Neural progenitor cell (in vitro differentiated cells): ENCODE measurements at places on chromosomes 7 and 10.

GRCh38 chr10:92914478-92915325 is 66.4 kb downstream of the EXOC6 start:
- peak; percentile 72 for DNase-seq

DNA sequence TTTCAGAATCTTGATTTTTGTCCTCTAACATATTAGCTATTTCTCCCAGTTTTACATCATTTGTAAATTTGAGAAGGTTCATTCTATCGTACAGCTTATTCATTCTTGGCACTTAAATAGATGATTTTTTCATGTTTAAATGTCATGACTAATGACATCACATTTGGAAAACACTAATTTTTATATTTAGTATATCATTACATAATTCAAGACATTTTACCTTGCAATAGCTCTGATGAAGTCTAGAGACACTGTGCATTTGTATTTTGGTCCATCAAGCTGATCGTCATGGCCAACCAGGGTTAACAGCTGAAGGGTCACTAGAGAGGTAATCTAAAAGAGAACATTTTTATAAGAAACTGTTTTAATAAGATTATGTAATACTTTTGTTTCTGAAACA is 71.3 kb downstream of the ORC5 start:
- DNase-seq, result no peak

- no peak for DNase-seq
These were observed 206.7 kb upstream of the PLXNA4 start for GRCh38 chr7:132782777-132783640.

DNA sequence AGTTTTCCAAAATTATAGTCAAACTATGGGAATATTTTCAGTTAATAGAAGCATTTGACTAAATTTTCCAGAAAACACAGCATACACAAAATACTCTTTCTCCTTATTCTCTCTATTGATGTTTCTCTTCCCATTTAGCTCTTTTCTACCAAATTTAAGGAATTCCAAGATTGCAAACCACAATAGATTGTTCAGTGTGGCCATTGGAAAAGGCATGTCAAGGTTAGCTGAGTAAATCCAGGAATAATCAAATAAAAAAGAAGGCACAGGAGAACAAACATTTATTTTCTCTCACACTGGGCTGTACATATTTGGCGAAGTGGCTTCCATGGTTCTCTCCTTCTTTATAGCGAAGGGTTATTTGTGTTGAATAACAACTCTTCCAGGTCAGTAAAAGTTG is 117.3 kb downstream of the THSD7A start:
- no peak for DNase-seq

DNA sequence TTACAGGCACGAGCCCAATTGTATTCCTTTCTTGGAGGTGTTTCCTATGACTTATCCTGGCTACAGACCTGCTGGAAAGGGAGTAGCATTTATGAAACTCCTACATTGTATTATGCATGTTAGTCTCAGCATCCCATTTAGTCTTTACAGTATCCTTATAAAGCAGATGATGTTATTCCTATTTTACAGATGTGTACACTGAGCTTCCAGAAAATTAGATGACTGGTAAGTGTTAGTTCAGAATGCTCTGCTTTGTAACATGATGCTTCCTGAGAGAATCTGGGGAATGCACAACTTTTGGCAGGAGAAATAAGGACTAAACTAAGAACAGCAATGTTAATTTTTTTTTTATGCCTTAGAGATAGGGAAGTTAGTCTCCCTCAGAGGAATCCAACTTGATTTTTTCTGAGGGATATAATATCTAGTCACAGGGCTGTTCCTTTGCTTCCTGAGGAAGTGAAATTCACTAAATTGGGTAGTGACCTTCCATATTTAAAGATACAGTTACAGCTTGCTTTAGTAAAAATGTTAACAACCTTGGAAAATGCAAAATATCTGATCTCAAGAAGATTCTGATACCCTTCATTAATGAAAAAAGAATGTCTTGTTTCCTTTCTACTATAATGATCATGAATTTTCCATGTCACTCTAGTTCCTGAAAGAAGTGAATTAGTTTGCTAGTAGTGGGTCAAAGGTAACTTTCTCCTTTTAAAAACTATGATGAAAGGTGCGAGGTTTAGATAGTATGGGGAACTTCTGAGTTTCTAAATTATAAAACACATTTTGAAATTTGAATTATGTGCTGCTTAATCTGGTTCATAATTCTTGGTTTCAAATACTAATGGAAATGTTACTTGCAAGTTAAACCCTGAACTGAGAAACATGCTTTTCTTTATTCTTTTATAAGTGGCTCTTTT is 194.0 kb upstream of the PRPS1L1 start:
- DNase-seq, result no peak

DNA sequence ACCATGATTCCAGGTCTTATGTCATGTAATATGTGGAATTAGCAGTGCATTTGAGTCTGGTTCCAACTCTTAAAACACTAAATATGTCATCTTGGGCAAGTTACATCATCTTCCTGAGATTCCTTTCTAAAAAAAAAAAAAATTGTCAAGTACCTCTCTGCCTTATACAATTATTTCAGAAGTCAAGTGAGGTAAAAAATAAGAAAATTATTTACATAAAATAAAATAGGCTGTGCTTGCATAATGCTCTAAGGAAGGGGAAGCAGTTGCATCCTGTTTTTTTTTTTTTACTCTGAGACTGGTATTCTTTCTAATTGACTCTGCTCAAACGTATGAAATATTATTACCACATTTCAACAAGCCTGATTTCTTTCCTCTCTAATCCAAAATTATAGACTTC is 55.1 kb upstream of the SEMA3A start:
- DNase-seq, result no peak

DNA sequence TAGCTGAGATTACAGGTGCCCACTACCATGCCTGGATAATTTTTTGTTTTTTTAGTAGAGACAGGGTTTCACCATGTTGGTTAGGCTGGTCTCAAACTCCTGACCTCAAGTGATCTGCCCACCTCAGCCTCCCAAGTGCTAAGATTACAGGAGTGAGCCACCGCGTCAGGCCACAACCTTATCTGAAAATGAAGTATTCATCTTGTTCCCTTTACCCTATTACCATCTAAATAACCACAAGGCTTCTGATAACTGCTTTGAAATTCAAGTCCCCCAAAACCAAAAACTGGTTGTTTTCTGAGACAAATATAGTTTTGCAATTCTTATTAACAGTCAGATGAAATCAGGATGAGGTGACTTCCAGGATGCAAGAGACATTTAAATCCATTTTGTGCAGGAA is 2.4 kb downstream of the TCTN3 start:
- no peak for DNase-seq

- no peak for DNase-seq
These were observed 6.6 kb upstream of the HNRNPF start for GRCh38 chr10:43415544-43415943.

- no peak for DNase-seq
These were observed 735.2 kb upstream of the ANKRD30A start for GRCh38 chr10:36390221-36390620.

DNA sequence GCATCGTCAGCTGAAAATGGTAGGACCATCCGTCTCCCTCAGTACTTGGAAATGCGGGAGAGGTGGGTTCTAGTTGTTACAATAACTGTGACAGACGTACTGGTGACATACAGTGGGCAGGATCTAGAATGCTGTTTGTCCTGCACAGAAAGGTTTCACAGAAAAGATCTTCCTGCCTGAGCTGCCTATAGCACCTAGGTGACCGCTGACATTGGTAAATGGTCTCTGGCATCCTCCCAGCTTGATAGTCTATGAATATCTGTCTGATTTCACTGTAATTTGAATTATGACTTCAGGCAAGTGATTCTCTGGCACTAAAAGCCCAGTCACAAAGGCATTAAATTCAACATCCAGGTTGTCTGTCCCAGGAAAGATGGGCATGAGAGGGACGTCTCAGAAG is 38.2 kb upstream of the CCDC3 start:
- no peak for DNase-seq

GRCh38 chr10:92419740-92420545 is 129.0 kb downstream of the MARCHF5 start:
- peak; percentile 13 for DNase-seq

- DNase-seq, result no peak
These were observed 112.4 kb downstream of the ANKRD26 start for GRCh38 chr10:26987851-26988250.

GRCh38 chr7:137591421-137591837 is 247.9 kb upstream of the PTN start:
- peak; percentile 45 for DNase-seq

DNA sequence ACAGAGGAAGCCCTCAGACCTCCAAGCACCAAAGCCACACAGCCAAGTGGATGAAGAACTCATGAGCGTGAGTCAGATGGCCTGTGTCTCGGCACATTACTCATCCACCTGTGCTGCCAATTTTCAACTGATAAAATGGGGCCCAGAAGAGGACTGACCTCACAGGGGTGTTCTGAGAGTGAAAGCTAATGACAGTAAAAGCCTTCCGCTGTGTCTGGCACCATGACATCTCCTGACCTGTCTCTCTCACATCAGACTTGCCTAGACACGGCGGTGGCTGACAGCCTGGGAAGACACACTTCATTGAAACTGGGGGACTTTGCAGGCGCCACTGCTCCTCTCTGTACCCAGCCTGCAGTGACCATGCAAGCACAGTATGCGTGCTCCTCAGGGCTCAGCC is 8.3 kb upstream of the SLC18A3 start:
- DNase-seq, result no peak

DNA sequence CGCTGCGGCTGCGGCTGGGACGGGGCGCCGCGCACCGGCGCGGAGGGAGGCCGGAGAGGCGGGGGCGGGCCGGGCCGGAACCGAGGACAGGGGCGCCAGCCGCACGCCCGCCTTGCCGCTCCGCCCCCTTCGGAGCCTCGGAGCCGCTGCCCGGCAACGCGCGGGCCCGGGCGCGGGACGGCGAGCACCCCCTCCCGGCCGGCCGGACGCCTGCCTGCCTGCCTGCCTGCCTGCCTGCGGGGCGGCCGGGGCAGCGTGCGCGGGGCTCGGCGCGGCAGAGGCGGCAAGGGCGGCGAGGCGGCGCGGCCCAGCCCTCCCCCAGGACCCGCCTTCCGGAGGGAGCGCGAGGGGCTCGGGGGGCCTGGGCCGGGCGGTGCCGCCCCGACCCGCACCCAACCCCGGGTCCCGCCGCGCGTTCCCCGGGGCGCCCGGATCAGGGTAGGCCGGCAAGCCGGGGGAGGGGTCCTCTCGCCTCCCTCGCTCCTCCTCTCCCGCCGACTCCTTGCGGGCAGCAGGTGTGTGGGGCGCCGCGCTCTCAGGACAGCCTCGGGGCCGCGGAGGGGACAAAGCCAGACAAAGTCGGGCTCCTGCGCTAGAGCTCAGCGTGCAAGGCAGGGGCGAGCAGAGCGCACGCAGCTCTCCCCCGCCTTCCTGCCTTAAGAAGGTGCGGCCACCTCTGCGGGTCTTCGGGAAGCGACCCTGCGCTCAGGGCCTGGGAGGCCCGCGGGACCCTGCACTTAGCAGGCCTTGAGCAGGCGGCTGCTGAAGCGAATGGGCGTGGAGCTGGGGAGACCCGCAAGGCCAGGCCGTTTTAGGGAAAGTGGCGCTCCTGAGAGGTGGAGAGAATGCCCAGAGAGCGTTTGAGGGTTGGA is at the start of gene KIAA1549:
Gene KIAA1549 (minus strand): TSS at position 58 of the 872 bp plus-strand sequence. CDS start 120 bp downstream, outside the sequence.
- peak; percentile 92 for DNase-seq

GRCh38 chr10:5103481-5103880 is 9.3 kb downstream of the AKR1C3 start:
- no peak for DNase-seq

DNA sequence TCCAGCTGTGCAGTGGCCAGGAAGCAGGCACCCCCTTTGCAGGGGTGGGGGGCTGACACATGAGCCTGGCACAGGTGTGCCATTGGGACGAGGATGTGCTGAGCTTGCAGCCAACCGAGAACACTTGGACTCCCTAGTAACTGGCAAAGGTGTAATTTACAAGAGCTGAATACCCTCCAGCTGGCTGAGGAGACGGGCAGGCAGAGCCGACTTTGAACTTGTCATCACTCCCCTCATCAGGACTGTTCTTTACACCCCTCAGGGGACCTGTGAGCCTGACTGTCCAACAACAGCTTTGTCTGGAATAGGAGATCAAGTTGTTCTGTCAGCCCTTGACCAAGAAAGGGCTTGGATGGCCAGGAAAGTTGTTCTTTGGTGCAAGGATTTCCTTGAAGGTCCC is 61.2 kb downstream of the CDH23 start:
- no peak for DNase-seq

- peak; percentile 38 for DNase-seq
These were observed 80.8 kb upstream of the PLXNA4 start for GRCh38 chr7:132656846-132657776.

DNA sequence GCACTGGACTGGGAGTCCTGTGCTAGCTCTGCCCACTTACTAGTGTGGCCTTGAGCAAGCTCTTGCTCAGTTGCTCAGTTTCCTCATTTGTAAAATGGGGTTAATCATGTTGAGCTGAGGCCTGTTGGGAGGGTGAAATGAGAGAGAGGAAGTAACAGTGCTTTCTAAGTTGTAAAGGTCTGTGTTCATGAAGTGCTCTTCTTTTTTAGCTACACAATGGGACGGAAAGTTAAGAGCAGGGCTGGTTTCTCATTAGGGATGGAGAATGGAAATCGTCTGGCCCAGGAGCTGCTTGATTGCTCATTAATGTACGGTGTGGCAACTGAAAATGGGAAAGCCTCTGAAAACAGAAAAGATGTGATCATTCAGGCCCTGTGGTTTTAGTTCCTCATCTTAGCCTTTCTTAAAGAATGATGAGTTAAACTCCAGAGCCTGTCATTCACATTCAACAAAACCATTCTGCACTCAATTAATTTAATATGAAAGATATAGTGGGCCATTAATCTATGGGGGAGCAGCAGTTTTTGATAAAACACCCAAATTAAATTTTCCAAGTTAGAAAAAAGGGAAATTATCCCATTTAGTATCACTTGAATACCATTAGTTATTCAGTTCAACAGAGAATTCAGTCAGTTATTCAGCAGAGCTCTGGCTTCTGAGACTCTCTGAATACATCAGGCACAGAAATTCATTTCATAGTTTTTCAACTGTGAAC is 60.5 kb downstream of the SH2D4B start:
- no peak for DNase-seq

DNA sequence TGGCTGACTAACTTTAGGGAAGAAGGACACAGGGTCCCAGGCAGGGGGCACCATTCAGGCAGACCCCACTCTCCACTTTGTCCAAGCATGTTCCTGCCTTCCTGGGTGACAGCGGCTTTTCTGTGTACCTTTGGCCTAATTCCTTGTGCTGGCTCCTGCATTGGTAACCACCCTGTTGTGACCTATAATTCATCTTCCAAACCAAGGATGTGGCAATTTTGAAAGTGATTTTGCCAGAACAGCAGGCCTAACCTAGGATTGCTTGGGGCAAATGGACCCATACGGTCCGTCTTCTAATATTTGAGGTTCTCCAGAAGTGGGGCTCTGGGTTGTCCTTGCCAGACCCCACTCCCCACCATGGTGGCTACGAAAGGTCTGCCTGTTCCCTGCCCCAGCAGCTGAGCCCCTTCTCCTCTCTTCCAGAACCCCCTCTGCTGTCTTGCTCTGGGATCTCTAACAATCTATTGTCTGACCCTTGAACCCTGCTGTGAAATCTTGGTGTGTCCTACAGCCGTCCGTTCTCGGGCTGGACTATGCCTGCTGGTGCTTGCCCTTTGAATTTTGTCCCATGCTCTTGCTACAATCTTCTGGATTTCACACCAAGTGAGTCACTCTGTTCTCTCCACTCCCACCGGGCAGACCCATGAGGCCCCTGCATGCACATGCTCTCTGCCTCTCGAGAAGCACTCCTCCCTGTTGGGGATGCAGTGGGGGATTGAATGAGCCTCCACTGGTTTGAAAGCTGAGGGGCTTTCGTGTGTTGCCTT is 316.0 kb downstream of the CXCL12 start:
- no peak for DNase-seq
